Activated T-helper 1 cell treated with anti-CD3 and anti-CD28 coated beads, Interleukin-2, amount 50 U/mL, for 16 hours (primary cell): ENCODE measurements at places on chromosomes 7 and 10.

- DNase-seq, result no peak
Observed at GRCh38 chr10:15571575-15571974, 148.1 kb downstream of the ITGA8 start.

GRCh38 chr7:100545360-100546128 lies 6.5 kb downstream of the AGFG2 start:
- no peak for DNase-seq

- no peak for DNase-seq
Observed at GRCh38 chr10:101903827-101904550, 60.4 kb upstream of the KCNIP2 start.

GRCh38 chr10:31648966-31649365 lies 279.7 kb downstream of the ARHGAP12 start:
- no peak for DNase-seq

DNA sequence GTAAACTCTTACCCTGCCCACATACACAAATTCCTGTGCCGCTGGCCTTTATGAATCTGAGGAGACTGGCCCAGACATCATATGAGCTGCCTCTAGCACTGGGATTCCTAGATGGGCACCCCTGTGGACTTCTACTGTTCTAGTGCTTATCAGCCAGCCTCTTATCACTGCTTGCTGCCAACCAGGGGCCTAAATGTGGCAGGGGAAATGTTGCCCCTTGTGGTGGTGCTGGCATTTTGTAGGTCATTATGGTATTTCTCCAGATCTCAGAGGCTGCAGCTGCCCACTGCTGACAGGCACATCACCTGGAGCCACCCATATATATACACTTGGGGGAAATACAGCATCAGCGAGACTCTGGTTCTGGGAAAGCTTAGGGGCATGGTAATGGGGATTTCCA lies 5.4 kb downstream of the SFR1 start:
- no peak for DNase-seq

- no peak for DNase-seq
Observed at GRCh38 chr10:10526846-10527245, 490.8 kb upstream of the CELF2 start.

DNA sequence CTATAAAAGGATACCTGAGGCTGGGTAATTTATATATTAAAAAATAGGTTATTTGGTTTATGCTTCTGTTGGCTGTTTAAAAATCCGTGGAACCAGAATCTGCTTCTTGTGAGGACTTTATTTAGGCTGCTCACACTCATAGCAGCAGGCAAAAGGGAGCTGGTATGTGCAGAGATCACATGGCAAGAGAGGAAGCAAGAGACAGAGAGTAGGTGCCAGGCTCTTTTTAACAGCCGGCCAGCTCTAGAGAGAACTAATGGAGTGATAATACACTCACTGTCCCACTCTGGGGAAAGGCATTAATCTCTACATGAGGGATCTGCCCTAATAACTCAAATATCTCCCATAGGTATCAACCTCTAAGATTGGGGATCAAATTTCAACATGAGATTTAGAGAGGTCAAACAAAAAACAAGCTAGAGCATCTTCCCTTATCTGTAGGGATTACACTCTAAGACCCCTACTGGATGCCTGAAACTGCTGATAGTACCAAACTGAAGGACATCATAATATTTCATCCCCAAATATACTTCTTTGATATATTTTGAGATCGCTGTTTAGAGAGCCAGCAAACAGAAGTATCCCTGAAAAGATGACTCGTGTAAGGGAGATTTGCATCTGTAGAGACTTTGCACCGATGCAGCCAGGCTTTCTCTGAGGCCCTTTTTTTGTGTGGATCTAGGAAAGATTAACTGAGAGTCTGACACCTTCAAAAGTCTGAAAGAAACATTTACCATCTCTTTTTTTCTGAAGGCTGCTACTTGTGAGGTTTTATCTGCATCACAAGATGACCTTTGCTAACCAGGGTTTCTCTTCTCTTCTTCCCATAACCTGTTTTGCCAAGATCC lies 717.0 kb upstream of the MBL2 start:
- DNase-seq, result no peak

DNA sequence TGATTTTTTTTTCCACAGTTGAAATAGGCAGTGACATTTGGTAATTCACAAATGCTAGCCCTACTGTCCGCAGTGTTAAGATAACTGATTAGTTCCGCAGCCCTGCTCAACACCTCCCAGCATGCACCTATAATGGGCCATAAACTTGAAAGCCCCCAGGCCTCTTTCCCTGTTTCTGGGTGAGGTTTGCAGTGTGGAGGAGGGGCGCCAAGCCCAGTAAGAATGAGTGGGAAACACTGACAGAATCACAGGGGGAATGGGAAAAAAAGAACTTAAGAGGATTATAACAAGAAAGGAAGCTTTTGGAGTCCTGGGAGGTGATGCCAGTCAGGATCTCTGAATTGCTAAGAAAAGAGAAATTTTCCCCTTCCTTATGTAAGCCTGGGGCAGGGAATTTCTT lies 39.6 kb upstream of the SP8 start:
- DNase-seq, result no peak

DNA sequence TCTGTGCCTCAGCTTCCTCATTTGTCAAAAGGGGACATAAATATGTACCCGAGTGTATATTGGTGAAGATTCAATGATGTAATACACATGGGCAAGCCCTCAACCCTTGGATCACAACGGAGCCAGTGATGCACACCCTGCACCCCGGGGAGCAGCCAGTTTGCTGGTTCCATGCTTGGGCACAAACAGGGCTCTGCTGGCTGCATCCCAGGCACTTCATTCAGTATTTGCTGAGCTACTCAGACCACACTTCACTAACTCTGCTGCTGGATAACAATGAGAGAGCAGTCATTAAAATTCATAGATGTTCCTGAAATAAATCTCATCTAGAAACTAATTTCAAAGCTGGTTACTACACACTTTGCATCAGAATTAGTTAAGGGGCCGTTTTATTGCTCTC lies 72.0 kb downstream of the SCRN1 start:
- DNase-seq, result no peak

- no peak for DNase-seq
Observed at GRCh38 chr10:123398180-123398591, 244.0 kb downstream of the BUB3 start.

DNA sequence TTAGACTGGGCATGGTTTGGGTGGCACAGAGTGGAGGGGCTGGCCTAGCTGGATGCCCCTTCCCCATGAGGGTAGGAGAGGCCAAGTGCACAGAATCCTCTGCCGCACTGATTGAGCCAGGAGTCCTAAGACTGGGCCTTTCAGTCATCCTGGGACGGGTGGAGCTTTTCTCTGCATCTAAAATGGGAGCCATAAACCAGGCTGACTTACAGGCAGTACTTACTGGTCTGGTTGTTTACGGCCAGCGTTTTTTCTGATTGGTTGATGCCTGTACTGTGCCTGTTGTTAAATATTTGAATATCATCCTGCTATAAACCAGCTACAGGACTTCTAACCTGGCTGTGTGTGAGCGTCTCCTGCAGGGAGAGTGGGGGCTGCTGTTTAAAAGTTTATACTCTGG lies 107.8 kb downstream of the CDH23 start:
- DNase-seq, result no peak

DNA sequence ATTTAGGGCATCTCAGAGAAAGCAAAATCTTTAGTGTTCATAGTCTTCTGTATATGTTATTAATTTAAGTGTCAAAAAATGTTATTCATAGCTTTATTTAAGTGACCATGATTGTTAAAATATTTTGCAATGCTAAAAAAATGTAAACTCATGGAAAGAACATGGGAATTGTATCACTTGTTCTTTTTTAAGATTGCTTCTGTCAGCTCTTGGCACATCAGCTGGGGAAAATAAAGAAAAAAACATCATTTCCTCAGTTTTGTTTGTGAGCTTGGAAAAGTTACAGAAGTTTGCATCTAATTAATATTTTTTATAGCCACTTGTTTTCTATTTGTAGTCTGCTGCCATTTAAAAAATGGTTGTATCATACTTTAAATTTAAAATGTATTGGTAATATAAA lies 285.9 kb upstream of the CSTF2T start:
- no peak for DNase-seq

- no peak for DNase-seq
Observed at GRCh38 chr7:68216051-68216450, 1219.4 kb downstream of the TYW1 start.

DNA sequence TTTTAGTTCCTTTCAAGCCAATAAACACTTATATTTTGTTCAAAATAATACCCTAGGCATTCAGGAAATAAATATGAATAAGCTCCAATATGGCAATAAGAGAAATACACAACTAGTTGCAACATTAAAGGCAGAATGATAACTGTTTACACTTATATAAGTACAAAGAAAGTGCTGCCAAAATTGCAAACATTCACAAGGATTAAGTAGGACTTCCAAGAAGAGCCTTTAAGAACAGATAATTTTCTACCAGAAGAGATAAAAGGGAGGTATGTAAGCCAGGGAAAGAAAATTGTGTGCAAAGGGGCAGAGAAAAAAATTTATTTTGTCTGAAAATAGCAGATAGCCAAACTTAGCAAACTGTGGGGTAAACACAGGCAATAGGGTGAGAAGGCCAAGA lies 83.8 kb downstream of the CTNNA3 start:
- DNase-seq, result no peak

GRCh38 chr10:105398202-105398601 lies 757.1 kb downstream of the SORCS3 start:
- no peak for DNase-seq

DNA sequence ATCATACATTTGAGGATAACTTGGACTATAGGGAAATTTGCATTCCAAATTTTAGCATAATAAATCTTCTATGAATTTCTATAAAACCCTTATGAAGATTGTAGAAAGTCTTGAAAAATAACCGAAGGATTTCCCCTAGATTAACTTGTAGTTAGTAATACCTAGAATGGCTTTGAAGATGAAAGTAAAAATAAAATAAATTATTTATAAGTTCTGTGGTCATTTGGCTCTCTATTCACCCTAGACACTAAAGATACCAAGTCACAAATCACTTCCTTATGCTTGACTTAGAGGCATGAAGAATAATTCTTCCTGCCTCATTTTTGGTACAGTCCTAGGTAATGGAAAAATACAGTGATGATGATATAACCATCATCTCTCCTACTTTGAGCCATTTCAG lies 79.3 kb downstream of the CSTF2T start:
- DNase-seq, result no peak

DNA sequence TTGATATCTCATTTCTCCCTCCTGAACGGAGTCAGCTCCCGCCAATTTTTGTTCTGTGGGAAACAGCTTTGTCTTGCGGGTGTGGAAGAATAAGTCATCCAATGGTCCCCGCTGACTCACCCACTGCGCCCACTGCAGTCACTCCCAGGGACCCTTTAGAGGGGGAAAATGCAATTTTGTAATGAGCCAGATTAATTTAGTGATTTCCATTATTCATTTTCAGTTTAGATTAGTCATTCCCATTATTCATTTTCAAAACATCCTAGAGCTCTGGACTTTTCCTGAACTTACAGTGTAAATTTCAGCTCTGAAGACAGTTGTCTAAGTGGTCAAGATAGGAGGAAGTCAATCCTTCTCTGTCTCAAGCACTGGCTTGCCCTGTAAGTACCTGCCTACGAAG lies 154.9 kb upstream of the TMEM72 start:
- no peak for DNase-seq
